Progenitor cell of endocrine pancreas (in vitro differentiated cells): ENCODE measurements at places on chromosomes 12 and 14. TPM values are rescaled to one million over a fixed set of nuclear protein-coding genes. Genes with fewer than 3 reads are reported as not detected.

DNA sequence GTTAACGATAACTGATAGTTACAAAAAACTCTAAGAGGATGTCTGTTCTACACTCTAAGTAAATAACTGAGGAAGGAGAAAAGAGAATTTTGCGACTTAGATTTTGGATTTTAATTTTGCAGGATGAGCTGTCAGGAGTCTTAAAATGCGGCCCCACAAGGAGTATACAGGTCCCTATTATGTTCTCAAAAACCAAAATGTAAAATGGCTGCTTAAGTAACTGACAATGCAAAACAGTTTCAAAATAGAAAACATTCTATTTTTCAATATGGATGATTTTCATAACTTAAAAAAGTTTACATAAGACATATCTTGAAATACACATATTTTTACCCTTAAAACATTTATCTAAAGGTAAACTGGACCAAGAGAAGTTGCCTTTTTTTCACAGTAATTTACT lies 2.6 kb downstream of the CD69 start:
- no peak overlapping the region for H3K27ac ChIP-seq
- H3K27me3 ChIP-seq, result no peaks in the 10 kb centered on the region
- no peak for DNase-seq

GRCh38 chr12:124636138-124636978 lies 68.9 kb upstream of the NCOR2 start:
- no peak overlapping the region for H3K4me3 ChIP-seq
- H3K27ac ChIP-seq, result no peak overlapping the region
- peaks cover 11% of the 10 kb centered on the region for H3K4me1 ChIP-seq
- no peak for DNase-seq

GRCh38 chr14:34368115-34368970 lies 93.7 kb downstream of the SPTSSA start:
- no peak for DNase-seq
- H3K4me3 ChIP-seq, result no peak overlapping the region
- no peak overlapping the region for H3K27ac ChIP-seq
- peaks cover 7% of the 10 kb centered on the region for H3K4me1 ChIP-seq

DNA sequence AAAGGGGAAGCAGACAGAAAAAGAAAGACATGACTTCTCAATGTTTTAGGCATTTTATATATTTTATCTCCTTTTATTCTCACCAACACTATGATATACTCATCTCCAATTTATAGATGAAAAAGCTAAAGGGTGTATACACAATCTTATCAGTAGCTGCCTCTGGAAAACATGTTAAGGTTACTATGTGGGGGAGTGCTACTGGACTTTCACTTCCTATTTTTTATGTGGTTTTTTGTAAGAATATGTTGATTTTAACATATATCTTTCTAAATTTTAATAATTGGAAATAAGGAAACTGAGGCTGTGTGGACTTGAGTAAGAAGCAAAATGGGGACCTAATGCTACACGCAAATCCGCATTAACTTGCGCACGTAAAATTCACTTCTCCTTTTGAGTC lies 99.6 kb upstream of the PDE3A start:
- peaks cover 13% of the 10 kb centered on the region for H3K4me1 ChIP-seq
- H3K27ac ChIP-seq, result no peak overlapping the region
- H3K27me3 ChIP-seq, result no peaks in the 10 kb centered on the region
- no peak for DNase-seq
- no peak overlapping the region for H3K4me3 ChIP-seq
- H3K36me3 ChIP-seq, result no peaks in the 10 kb centered on the region

DNA sequence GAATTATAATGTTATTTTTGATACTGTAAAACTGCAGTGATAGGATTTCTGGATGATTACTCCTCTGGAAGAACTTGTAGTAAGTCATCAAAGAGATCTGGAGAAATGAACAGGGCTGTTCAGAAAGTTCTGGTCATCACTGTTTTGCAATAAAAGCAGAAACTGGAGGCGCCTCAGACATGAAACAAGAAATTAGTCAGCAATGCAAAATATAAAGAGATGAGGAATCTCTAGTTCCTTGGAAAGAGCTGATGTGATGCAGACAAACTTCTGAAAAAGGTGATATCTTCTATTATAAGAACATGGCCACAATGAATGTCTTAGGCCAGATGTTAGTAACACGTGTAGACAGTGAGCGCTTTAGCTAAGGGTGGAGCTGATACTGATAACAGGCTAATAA lies 9.5 kb downstream of the ACIN1 start:
- H3K4me3 ChIP-seq, result no peak overlapping the region
- no peak for DNase-seq
- peaks cover 20% of the 10 kb centered on the region for H3K36me3 ChIP-seq

The GALNT6 gene
- 3.7 and 4.7 TPM in 2 replicates for total RNA-seq

The KLHL33 gene
- total RNA-seq, result 0.04 and 0.05 TPM in 2 replicates

The ITGA7 gene
- total RNA-seq, result 23.6 and 25.1 TPM in 2 replicates
